Esophagus mucosa (tissue), 1 donor: ENCODE measurements at places on chromosomes 7 and 10. TPM values are rescaled to one million over a fixed set of nuclear protein-coding genes. Genes with fewer than 3 reads are reported as not detected.

DNA sequence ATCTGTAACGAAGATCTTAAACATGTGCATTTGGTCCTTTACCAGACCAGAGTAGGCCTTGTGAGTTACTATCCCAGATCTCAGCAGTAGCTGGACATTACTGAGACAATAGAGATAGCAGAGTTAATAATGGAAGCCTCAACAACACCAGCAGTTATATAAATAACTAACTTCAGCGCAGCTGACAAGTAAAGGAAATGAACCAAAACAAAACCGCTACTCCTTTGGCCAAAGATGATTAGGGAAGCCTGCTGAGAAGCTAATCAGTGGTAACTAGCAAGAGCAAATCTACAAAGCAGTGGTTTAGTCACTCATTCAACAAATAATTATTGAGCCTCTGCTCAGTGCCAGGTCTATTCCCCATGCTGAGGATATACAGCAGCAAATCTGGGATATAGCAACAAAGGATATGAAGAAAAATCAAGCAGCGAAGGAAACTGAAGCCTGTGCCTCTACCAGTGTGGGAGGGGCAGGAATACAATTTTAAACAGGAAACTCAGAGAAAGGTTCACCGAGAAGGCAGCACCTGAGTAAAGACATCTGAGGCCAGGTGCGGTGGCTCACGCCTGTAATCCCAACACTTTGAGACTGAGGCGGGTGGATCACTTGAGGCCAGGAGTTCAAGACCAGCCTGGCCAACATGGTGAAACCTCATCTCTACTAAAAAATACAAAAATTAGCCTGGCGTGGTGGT is 103.6 kb downstream of the ELMO1 start:
- no peak for ATAC-seq

CLDN3 gene
- 0.64 TPM for total RNA-seq

RBP4 gene
- 0.60 TPM for total RNA-seq

FAM25G gene
- total RNA-seq, result 3.4 TPM
